NCI-H1105 treated with DMSO at 0.1 percent for 48 hours (cell line): ENCODE measurements at places on chromosomes 5 and 9.

DNA sequence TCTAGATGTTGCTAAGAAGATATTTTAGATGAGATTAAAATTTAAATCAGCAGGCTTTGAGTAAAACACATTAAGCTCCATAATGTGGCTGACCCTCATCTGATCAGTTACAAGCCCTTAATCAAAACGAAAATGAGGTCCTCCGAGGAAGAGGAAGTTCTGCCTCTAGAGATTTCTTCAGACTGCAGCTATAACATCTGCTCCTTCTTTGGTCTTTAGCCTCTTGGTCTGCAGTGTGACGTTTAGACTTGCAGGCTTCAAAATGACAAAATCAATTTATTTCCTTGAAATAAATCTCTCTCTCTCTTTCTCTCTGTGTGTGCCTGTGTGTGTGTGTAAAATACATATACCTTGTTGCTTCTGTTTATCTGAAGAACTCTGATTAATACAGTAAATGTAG, 1429.8 kb upstream of the CDH9 start:
- DNase-seq, result no peak

- DNase-seq, result peak; percentile 47
Observed at GRCh38 chr5:443239-444151, 519 bp downstream of the EXOC3 start.

- DNase-seq, result no peak
Observed at GRCh38 chr9:105114318-105114717, 130.1 kb upstream of the SLC44A1 start.

DNA sequence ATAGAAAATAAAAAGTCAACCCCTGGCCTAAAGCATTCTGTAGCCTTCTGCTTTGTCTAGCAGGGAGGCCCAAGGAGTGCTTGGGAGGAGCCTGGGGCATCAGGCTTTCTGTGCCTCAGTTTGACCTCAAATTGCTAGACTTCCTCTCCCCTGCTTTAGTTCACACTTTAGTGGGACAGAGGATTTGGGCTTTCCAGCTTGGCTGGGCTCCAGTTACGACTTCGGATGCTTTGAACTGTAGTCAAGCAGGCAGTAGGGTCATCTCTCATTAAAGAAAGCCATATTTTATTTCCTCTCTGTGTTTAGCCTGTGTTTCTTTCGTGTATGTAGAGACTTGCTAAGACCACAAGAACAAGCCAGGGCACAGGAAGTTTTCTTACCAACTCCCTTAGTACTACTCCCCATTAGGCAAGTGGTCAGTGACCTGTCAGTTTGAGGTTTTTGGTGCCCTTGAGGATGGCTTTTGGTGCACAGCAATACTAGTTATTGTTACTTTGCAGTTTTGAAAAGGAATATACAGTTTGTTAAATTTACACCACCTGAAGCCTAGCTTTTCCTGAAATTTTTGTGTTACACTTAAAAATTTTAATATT, 334.7 kb downstream of the NDUFS4 start:
- DNase-seq, result no peak

DNA sequence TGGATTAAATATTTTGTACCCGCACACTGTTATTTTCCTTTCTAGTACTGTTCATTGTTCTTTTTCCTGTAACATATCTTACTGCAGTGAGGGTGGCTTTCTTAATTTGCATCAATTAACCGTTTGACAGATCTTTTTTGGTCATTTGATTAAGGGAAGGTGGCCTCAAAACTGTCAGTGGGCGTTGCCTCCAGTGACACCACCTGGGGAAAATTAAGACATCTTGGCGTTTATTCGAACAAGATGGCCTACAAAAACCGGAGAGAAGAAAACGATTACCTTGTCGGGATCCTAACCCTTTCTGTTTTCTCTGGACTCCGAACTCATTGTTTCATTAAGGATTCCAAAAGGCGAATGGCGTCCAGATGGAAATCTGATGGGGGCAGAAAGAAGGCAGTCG, 2.0 kb downstream of the BASP1 start:
- no peak for DNase-seq

DNA sequence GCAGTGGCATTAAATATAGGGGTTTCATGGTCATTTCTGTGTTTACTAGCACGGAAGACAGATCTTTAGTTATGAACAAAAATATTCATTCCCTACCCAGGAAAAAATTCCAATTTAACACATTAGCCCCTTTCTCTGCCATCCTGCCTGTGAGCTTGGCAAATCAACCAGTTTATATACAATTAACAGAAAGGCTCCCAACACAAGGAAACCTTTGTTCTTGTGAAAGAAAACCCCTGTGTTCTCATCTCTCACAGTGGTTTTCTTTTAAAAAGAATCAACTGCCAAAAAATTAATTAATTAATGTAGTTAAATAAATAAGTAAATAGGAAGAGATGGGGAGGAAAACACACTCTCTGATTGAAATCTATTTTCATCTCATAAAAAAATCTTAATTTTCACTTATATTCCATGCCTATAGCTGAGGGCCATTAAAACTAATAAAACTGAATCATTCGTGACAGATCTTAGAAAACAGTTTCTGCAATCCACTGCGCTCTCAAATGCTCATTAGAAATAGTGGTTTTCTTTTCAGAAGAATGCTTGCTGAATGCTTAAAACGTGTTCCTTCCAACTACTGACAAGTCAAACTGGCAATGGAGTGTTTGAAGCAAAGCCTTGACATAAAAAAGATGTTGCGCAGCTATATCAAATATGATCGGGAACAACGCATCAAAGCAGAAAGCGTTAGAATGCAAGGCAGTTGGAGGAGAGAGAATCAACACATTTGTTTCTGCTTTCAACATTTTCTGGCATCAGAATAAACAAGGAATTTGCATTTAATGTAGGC, 387.7 kb downstream of the TLR4 start:
- no peak for DNase-seq

DNA sequence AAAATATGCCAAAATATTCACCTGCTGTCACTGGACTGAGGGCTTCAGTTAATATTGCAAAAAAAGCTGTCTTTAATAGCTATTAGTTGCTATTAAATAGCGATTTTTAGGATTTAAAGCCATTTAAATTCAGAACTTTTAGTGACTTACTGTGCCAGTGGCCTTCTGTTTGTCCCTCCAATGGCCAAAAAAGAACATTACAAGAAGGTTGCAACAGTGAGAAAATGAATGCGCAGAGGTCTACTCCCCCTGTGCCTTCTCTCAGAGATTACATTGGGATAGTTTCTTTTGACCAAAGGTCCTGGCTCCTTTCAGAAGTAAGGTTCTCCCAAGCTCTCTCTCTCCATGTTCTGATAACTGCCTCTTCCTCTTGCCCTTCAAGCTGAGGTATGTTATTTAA, 930.3 kb upstream of the ARRDC3 start:
- DNase-seq, result no peak

DNA sequence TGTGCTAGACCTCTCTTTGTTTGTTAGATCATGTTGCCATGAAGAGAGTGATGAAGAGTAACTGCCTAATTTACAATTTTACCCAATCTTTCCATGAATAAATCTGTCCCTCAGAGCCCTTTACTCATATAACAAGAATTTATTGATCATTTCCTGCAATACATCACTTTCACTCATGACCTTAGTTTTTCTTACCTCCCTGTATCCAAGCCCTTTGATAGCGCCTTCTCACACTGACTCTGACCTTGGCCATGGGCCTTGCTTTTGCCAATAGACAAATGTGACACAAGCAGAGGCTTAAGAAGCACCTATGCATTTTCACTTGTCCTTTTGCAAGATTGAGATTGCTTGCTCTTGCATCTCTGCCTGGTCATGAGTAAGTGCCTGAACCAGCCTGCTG, 288.1 kb downstream of the NNT start:
- DNase-seq, result no peak

DNA sequence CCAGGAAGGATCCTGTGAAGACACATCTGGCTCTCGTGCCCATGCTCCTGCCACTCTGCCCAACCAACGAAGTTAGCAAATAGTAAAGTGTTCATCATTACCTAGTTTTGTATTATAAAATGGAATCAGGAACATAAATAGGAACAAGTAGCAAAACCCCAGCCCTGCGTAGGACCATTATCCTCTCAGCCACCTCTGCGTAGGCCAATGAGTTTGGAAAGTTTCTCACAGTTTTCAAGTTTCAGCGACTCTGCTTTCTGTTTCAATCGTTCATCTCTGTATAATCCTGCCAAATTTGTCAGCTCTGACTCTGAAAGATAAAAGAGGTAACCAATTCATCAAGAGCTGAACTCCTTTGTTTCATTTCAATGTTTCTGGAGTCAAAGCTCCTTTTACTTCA, 10.1 kb upstream of the SPATA24 start:
- DNase-seq, result no peak

DNA sequence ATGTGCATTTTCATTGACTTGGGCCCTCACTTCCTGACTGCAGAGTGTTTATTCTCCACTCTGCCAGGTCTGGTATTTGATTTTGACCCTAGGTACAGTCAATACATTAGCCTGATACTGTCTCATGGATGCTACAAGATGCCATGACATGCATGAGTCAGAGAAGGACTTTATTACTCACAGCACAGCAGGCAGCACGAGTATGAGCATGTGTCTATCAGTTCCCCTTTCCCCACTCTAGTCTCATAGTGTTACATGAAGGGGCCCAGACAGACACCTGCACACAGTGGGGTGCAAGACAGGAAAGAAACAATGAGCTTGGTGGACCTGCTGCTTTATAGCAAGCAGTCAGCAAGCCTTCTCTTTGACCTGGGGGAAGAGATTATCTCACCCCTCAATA, 19.6 kb downstream of the ITGA2 start:
- no peak for DNase-seq

- DNase-seq, result no peak
Observed at GRCh38 chr9:18235181-18235908, 238.6 kb upstream of the ADAMTSL1 start.

DNA sequence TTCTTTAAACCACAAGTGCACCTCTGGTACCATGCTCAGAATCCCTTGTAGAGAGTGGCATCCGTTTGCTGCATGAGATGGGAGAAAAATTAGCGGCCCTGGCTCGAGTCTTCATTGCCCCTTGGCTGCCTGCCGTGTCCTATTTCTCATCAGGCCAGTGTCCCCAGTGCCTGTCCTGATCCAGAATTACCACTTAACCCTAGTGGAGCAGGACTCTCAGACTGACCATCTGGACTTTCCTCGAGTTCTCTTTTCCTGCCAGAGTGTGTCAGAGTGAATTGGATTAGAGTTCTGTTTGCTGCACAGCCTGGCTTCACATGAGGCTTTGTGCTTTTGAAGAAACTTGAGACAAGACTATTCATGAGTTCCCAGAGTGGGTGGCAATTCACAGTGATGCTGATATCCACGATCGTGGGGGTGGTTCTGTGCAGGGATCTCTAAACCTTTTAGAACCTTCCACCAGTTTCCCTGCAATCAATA, 92.6 kb downstream of the C9orf152 start:
- no peak for DNase-seq

- DNase-seq, result no peak
Observed at GRCh38 chr9:91047529-91047928, 245.9 kb downstream of the SYK start.

DNA sequence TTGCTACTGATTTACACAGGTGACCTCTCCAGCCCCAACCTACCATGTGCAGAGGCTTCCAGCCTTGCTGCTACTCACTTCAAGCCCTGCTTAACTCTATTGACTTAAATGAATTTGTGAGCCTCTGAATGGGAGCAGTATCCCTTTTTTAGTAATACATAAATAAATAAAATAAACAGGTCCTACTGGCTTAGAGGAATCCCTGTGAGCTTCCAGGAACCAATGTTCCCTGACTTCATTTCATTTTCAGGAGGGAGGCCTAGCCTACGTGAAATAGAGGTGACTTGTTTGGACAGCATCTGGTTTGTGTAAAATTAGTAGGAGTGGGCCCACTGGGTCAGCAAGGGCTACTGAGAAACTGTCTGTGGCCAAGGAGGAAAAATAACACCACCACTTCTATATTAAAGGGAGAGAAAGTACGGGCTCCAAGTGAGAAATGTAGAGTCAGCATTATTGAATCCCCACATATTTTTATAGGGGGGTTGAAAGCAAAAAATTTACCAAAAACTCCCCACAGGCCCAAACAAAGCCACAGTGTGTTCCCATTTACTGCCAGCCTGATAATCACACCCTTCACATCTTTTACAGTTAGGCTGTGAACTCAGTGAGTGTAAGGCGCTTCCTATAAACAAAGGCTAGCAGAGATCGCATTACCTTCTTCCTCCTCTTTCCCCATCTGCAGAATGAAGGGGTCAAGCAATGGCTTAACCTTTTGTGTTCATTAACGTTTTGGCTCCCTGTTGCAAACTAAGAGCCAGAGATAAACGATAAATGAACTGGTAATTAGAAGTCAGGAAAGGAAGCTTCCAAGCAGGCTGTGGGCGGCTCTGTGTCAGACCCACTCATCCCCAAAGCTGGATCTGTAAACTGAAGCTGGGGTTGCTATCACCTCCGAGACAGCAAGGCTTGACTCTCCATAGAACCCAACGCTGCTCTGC, 138.8 kb upstream of the LIFR start:
- no peak for DNase-seq

GRCh38 chr5:144788556-144788955, 617.9 kb downstream of the KCTD16 start:
- no peak for DNase-seq

DNA sequence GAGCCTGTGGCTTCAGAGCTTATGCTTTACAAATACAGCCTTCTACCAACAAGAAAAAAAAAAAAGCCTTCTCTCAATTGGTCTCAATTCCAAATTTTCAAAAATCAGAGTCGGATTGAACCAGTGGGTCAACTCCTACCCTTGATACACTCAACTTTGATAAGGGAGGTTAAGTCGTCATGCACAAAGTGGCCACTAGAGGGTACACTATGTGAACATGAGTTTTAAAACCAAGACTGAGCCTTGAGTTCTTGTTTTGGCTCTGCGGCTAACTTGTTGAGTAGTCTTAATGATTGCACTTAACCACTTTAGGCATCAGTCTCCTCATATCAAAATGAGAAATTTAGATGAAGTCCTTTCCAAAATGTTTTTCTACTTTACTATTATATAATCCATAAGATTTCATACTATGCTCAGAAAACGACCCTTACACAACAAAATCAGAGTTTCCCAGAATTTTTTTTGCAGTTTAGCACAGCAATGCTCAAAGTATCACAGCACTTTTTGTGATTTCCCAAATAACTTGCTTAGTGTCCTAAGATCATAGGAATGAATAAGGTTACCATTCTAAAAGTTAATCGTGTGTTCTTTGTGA, 92.9 kb upstream of the MTAP start:
- DNase-seq, result peak; percentile 35

DNA sequence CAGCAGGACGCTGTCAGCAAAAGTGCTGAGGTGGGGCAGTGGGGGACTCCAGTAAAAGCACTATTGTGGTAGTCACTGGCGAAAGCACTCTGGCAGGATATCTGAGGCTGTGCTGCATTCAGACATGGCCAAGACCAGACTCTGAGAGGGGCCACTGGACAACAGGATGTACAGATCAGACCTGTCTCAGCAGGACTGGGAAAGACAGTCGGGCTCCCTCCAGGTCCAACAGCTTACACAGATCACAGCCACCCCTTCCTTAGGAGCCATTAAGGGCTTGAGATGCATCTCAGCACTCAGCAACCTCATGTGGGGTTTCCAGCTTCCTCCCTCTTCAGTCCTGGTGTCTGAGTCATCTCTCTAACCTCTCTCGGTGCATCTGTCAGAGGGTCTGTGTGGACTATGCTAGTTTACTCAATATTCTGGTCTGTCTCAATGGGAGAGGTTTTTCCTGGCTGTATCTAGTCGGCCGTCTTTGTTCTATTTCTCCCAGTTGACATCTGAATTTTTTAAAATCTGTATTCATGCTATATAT, 154.5 kb downstream of the CWC27 start:
- DNase-seq, result no peak
